ENCODE measurements at places on chromosomes 12 and 14.

GRCh38 chr12:52873832-52874572, 25.2 kb upstream of the KRT78 start:
- no peaks in the 10 kb centered on the region for H3K36me3 ChIP-seq
- peak; percentile 82 for DNase-seq
- no peaks in the 10 kb centered on the region for H3K27me3 ChIP-seq
- peak overlapping the region; percentile 95 for H3K27ac ChIP-seq
- peaks cover 46% of the 10 kb centered on the region for H3K4me1 ChIP-seq

DNA sequence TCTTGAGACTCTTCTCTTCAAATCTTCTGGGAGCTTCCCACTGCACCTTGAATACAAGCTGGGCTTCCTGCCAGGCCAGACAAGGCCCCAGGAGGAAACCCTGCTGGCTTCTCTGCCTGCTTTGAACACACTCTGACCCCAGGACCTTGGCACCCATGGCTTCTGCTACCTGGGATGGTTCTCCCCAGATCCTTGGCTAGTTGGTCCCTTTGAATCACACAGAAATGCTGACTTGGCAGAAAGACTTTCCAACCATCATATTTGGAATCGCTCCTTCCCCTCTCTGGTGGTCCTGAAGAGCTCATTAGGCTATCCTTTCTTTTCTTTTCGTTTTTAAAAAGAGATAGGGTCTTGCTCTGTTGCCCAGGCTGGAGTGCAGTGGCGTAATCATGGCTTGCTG, 132.7 kb downstream of the RBM19 start:
- H3K27ac ChIP-seq = no peak overlapping the region
- DNase-seq = no peak
- no peak overlapping the region for H3K4me3 ChIP-seq
- no peaks in the 10 kb centered on the region for H3K36me3 ChIP-seq

GRCh38 chr12:39884616-39885125, 221.2 kb downstream of the SLC2A13 start:
- no peaks in the 10 kb centered on the region for H3K27me3 ChIP-seq
- DNase-seq = no peak
- no peak overlapping the region for H3K4me3 ChIP-seq
- no peaks in the 10 kb centered on the region for H3K4me1 ChIP-seq

- H3K27ac ChIP-seq = no peak overlapping the region
- no peak for DNase-seq
- H3K4me1 ChIP-seq = peaks cover 3% of the 10 kb centered on the region
- H3K27me3 ChIP-seq = peaks cover 4% of the 10 kb centered on the region
- H3K4me3 ChIP-seq = no peak overlapping the region
These were observed 15.5 kb upstream of the SERPINA9 start for GRCh38 chr14:94491511-94491910.

GRCh38 chr14:90610346-90611040, 205.7 kb downstream of the TTC7B start:
- no peaks in the 10 kb centered on the region for H3K4me1 ChIP-seq
- H3K4me3 ChIP-seq = no peak overlapping the region
- no peaks in the 10 kb centered on the region for H3K36me3 ChIP-seq
- H3K27me3 ChIP-seq = no peaks in the 10 kb centered on the region
- no peak for DNase-seq

- no peaks in the 10 kb centered on the region for H3K27me3 ChIP-seq
- no peaks in the 10 kb centered on the region for H3K36me3 ChIP-seq
- H3K27ac ChIP-seq = no peak overlapping the region
- no peak for DNase-seq
- H3K4me1 ChIP-seq = no peaks in the 10 kb centered on the region
- no peak overlapping the region for H3K4me3 ChIP-seq
These were observed 759.2 kb upstream of the LRFN5 start for GRCh38 chr14:40847480-40847879.

DNA sequence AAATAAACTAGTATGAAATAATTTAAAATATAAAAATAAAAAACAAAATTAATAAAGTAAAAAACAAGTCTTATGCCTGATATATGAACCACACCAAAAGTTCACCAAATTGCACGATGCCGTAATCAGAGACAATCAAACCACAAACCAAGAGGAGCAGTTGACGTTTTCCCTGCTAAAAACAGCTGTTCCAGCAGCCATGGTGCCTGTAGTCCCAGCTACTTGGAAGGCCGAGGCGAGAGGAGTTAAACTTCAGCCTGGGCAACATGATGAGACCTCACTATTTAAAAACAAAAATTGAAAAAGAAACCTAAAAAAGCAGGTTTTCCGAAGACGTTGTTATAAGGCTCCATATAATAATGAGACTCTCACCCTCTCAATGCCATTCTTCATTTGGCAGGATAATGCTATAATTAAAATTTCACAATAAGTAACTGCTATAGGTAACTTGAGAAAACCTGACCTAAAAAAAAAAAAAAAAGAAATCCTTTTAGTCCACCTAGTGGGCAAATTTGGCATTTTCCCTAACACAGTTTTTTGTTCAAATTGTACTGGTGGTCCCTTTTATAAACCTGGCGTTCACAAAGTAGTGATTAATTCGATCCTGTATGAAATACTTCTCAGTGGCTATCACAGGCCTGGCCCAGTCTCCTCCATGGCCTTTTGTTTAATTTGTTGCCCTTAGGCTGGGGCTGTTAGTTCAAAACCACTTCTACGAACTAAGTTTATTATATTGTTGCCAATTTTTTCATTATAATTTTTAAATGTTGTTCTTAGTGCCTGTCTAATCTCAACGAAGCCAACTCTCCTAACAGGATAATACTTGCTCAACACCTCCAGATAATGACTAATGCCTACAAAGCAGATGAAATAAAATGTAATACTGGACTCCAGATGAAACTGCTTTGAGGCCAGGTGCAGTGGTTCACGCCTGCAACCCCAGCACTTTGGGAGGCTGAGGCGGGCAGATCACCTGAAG, 62.1 kb downstream of the TNFAIP2 start:
- no peaks in the 10 kb centered on the region for H3K36me3 ChIP-seq
- DNase-seq = peak; percentile 18
- no peak overlapping the region for H3K27ac ChIP-seq
- no peak overlapping the region for H3K4me3 ChIP-seq
- no peaks in the 10 kb centered on the region for H3K4me1 ChIP-seq

- H3K27ac ChIP-seq = no peak overlapping the region
- H3K4me3 ChIP-seq = no peak overlapping the region
- no peak for DNase-seq
- no peaks in the 10 kb centered on the region for H3K27me3 ChIP-seq
- no peaks in the 10 kb centered on the region for H3K36me3 ChIP-seq
These were observed 1296.6 kb downstream of the AACS start for GRCh38 chr12:126361804-126362203.

DNA sequence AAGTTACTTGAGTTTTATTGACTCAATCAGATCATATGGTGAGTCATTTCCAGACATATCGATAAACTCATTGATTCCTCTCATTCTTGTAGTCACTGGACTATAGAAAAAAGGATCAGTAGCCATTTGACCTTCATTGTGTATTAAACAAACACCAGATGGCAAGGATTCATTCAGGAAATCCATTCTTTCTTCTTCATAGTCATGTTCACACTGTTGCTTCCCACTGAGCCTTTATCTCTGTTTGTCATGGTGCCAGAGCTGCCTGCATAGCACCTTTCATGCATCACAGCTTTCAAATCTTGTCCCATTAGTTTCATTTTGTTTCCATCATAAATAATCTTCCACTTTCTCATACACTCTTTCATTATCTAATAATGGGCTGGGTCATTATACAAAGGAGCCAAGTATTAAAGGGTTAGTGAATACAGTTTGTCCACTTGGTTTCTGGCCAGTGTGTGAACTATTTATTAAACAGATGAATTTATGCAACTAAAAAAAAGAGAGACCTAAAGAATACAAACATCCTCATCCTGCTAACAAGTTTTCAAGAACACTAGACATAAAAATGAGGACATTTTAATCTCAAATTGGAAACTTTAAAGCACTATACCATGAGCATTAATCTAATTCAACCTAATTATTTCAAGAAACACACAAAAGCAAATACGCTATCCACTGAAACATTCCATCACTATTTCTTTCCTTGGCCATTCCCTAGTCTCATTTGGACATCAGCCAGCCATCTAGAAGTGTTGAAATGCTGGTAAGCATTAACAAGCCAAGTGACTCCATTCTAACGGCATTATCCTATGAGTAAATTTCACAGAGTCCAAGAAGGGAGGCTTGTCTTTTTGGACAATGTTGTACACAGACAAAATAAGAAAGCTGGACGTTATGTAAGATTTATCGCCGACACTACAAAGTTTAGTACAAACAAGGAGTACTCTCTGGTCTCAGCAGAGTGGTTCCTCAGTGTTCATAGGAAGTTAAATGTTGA, 476.5 kb downstream of the FOXG1 start:
- H3K4me1 ChIP-seq = peaks cover 31% of the 10 kb centered on the region
- peak; percentile 79 for DNase-seq
- H3K27me3 ChIP-seq = no peaks in the 10 kb centered on the region
- peak overlapping the region; percentile 37 for H3K27ac ChIP-seq
- no peaks in the 10 kb centered on the region for H3K36me3 ChIP-seq
- H3K4me3 ChIP-seq = no peak overlapping the region

DNA sequence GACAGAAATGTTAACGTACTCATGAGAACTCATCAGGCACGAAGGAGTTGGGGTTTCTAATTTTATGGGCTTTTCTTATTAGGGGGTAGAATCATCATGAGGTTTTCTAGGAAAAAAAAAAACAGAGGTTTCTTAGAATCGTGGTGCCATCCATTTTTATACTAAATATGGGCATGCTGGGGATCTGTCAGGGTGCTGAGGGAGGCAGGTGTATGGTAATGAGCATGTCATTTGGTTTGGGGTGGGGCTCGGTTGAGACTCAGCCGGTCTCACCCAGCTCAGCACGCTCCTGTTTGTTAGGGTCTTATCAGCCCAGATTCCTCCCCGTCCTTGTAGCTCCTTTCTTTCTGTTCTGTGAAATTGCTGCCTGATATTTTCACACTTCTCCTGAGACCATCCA, 98.2 kb downstream of the DICER1 start:
- no peaks in the 10 kb centered on the region for H3K36me3 ChIP-seq
- no peaks in the 10 kb centered on the region for H3K4me1 ChIP-seq
- no peaks in the 10 kb centered on the region for H3K27me3 ChIP-seq
- H3K27ac ChIP-seq = no peak overlapping the region

DNA sequence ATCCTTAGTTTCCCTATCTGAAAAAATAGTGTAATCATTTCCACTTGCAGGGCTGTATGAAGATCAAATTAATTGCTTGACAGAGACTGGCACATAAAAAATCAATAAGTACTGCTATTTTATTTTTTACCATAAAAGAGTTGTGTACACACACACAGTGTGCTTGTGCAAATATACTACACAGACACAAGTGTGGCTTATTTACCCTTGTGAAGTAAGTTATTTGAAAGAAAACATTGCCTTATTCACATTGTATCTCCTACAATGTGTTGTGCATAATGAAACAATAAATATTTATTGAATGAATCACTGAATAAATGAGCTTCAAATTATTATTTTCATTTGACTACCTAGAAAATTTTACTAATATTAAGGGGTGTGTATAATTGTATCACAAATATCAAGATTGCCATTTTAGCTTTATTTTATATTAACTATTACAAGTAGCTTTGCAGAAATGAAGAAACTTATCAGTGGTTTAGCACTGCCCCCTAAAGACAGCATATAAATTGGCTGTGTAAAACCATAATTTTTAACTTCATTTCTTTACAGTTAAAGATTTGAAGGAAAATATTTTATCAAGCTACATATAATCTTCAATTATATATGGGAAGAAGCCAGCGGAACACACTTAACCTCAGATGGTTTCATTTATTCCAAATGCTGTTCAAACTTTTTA, 11.3 kb downstream of the GARIN6 start:
- H3K4me1 ChIP-seq = no peaks in the 10 kb centered on the region
- DNase-seq = peak; percentile 0
- no peak overlapping the region for H3K4me3 ChIP-seq
- H3K36me3 ChIP-seq = no peaks in the 10 kb centered on the region
